ENCODE measurements at places on chromosomes 1 and 21.

GRCh38 chr21:43956670-43957035, 55.5 kb upstream of the TRAPPC10 start:
- DNase-seq = no peak

DNA sequence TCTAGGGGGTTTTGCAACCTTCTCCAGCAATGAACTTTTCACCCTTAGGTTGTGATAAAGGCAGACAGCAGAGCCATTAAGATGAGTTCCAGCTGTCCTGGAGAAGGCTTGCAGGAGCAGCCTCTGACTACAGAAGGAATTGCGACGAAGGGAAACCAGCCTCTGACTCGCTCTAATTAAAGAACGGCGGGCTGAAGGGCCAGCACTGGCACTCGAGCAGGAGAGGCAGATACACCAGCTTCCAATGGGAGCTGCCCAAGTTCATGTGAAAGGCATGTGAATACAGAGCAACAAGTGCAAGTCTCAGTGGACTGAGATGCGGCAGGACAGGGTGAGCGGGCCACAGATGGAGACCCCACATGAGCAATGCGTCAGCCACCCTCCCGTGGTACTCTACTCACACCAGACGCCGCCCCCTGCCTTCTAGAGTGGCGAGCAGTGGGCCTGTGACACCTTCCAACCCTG, 15.7 kb downstream of the RCC2 start:
- DNase-seq = no peak

DNA sequence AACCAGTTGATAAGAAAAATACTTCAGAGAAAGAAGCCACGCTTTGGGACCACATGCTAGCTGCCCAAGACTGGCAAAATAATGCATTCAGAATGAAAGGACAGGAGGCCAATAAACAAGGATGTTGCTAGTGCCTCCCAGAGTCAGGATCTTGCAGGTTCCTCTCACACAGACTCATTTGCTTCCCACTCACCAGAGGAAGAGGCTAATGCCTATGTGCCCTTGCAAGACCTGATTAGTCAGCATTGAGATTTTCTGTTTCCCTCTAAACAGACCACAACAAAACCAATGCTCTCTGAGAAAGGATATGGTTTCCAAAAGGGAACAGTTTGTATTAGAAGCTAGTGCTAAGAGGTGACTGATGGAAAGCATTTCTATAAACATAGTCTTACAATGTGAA, 85.7 kb downstream of the NRDC start:
- no peak for DNase-seq

DNA sequence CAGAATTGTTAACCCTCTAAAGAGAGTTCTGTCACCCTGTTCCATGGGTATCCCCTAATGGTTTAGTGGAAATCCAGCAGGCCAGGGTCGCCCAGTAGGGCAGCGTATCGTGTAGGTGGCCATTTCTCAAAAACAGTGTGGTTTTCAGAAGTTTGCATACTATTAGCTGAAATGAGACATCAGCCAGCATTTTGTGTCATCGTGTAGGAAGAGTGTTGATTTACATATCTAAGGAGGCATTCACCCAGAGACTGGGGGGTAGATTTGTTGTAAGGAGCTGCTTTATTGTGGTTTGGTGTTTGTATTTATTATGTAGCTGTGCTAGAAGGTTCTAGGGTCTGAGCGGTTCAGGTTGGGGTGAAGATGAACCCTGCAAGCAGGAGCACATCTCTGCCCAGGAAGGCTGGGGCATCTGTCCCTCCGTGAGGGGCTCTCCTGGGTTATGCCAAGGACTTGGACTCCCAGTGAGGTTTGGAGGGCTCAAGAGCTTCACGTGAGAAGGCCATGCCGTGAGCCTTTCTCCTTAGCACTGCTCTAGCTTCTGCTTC, 174.4 kb downstream of the PGBD5 start:
- no peak for DNase-seq

- no peak for DNase-seq
Measured at GRCh38 chr1:5758000-5758858, 234.0 kb downstream of the NPHP4 start.

- no peak for DNase-seq
Measured at GRCh38 chr1:168732736-168733135, 3.7 kb upstream of the DPT start.

DNA sequence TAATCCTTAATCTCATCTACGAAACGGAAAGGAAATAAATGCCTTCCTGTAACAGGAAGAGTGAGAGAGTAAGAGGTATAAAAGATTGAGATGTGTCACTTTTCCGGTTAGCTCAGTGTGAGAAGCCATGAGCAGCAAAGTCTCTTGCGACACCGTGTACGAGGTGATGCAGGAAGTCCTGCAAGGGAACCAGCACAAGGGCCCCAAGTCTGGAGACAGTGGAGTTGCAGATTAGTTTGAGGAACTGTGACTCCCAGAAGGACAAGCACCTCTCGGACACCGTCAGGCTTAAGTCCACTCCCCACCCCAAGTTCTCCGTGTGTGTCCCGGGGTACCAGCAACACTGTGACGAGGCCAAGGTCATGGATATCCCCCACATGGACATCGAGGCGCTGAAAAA, 592.3 kb upstream of the ADGRL2 start:
- no peak for DNase-seq

DNA sequence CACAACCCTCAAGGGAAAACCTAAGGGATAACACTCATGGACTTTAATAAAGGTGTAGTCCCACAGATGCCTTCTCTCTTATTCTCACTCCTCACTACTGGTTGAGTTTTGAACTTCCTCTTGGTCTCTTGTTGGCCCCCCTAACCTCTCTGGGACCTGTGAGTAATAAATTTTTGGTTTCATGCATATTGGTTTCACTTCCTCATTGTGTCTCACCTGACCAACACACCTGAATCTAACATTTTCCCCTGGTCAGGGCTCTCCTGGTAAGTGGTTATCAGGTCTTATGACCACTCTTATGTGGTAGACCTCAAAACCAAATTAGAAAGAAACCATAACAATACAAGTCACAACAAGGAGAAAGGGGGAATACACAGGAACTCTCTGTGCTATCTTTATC, 60.5 kb upstream of the PRMT6 start:
- DNase-seq = no peak

DNA sequence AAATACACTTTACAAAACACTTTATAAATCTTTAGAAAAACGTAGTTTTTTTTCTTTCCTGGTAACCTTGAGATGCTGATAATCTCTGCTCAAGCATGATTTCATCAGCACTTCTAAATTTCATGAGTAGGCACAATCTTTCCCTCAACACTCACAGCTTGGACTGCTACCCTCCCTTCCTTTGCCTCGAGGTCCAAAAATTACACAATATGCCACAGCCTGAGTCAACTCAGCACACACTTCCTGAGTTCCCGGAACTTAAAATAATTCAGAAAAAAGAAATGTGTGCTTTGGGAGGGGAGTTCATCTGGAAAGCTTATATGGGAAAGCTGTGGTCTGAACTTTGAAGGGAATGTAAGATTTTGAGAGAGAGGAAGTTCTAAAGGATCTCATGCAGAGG, 5.9 kb downstream of the CLCA2 start:
- no peak for DNase-seq

DNA sequence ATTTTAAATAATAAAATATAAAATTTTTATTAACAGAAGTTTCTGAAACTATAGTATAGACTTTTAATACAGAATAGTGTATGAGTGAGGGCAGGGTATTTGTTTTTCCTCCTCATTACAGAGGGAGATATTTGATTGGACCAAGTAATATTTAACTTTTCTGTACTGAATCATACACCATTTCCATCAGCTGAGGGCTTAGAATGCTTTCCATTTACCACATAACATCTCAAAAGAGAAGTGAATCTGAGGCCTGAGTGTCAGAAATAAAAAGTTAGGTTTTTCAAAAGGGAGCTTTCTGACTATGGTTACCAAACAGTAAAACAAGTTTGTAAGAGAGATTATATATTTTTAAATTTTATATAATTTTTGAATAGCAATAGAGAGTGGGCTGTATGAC, 29.5 kb downstream of the TLCD4 start:
- DNase-seq = no peak

DNA sequence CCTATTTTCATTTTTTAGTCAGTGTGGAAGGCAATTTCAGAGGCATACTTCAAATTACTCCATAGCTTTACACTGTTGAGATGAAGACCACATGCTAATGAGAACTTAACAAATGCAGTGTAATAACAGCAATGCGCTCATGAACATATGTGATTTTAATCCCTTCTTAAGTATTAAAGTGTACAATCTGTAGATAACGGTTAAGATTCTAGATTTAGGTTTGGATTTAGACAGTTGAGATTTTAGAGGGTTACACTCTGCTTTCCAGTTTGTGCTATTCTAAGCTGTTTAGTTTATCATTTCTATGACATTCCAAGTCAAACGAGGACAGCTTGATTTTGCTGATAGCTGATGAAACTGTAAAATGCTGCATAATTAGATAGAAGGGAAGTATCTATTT, 257.8 kb upstream of the CHRM3 start:
- no peak for DNase-seq

All from BE2C (cell line).